ENCODE measurements at places on chromosomes 12 and 14. TPM values are rescaled to one million over a fixed set of nuclear protein-coding genes. Genes with fewer than 3 reads are reported as not detected.
A peak's percentile ranks its signal among the peaks of the same experiment; 100 is the strongest.

DDX24 gene
- total RNA-seq = 178 TPM

POMT2 gene
- total RNA-seq = 9.7 TPM

NAV3 gene
- total RNA-seq = 5.1 TPM

WDHD1 gene
- total RNA-seq = 0.59 TPM

TAS2R20 gene
- 0.33 TPM for total RNA-seq

KLHL33 gene
- total RNA-seq = 0.44 TPM

PLBD1 gene
- total RNA-seq = 15.1 TPM

DNA sequence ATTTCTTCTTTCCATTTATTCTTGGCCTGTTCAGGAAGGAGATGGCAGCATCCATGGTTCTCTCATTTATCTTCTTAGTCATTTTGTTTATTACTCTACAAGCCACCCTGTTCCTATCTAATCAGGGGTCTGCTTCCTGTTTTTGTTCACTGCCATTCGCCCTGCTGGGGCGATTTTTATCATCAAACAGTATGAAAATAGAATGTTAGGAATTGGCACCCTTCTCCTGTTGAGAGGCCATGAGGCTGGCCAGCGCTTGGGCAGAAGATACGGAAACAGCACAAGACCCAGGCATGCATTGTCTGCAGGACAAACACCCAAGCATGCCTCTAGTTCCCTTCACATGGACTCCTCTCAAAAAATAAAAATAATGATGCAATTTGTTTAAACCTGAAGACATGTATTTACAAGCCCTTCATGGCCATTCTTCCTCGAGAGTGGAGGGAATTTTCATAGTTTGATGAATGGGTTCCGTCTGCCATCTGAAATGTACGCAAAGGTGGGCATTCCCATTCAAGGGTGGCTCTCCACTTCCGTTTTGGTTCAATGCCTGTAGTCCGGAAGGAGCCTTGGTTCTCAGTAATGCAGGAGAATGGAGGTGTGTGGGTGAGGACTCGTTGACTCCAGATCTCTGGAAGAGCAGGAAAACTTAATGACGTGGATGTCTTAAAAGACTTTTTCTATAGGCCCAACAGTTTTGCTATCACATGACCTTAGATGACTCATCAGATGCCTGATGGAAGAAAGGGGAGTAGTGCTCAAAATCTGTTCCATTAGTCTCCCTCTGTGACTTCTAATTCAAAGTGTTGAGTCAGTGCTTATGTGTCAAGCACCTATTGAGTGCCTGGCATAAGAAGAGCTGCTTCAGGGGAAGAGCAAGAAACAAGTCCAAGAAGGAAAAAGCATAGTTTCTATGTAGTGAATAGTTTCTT is 252.4 kb upstream of the TBX3 start:
- DNase-seq = no peak

- no peak for DNase-seq
These were observed 7.2 kb upstream of the SH2B3 start for GRCh38 chr12:111398530-111398929.

GRCh38 chr14:75162631-75163030 is 13.8 kb downstream of the TMED10 start:
- DNase-seq = no peak

- no peak for DNase-seq
These were observed 199.3 kb downstream of the ALG10B start for GRCh38 chr12:38515912-38516311.

- no peak for DNase-seq
These were observed 50.5 kb upstream of the PWP1 start for GRCh38 chr12:107635139-107635538.

GRCh38 chr12:121297435-121297991 is 1.0 kb upstream of the CAMKK2 start:
- DNase-seq = no peak

DNA sequence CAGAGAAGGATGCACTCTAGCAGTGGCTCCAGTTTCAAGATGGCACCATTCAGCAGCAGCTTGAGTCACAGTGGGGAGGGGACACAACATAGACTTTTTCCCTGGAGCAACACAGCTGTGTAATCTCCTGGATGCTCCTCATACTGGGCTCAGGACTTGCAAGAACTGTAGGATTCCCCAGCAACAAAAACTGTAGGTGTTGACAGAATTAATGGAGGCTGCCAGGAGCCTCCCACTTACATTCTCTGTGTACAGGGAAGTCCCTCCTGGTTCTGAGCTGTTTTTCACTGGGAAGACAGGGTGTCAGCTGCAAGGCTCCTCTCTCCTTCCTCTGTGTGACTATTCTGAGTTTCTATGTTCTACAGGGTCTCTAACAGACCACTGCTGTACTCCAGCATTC is 217.9 kb downstream of the KIF21A start:
- DNase-seq = no peak

DNA sequence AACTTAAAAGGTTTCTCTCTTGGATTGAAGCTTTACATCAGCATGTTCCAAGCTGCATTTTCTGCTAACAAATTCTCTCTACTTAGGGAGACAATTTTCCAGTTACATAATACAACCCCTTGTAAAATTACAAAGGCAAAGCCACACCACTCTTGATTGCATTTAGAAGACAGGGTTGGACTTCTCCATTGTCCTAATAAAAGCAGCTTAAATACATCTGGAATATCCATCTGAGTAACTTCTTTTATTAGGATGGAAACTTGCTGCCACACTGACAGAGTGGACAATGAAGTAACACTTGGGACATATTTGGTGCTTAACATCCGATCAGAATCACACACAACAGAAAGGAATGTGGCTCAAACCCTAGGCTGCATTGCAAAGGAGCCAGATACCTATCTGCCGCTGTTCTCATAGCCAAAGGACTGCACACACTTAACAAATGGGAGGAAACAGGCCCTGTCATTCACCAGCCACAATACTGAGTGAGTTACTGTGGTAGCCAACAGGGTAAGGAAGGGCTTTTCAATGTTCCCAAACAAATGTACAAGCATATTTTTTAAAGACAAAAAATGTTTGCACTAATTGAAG is 157.2 kb downstream of the PAX9 start:
- no peak for DNase-seq

DNA sequence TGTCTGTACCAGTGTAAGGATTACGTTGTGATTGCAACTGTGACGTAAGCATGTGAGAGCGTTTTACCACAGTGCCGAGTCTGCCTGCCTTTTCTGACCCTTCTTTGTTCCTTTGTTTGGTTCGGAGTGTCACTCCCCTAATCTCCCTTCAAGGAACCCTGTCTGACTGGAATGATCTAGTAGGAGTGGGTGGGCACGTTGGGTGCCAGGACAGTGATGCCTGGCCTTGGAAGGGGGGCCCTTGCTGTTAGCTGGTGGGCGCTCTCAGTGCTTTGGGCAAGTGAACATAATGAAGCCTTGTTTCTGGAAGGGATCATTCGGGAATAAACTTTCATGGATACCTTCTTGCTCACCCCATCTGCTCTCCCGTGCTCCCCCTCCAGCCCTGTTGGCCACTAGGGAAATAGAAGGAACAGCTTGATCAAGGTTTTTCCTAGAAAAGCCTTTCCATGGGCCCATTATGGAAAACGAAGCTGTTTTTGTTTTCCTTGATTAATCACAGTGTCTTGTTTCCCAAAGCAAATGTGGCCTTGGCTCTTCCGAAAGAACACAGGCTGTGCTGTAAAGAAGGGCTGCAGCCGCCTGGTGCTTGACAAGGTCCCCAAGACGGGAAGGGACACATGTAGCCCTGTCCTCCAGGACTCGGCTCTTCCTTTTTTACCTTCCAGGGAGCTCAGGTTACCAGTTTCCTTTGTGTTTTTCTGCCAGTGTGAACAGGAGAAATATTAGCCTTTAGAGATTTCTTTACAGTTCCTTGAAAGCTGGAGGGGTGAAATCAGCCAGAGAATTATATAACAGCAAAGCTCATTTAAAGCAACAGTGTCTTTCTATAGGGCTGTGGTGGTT is 215.5 kb downstream of the CRADD start:
- peak; percentile 49 for DNase-seq

- no peak for DNase-seq
These were observed 65.6 kb upstream of the ZDHHC17 start for GRCh38 chr12:76698316-76698715.

DNA sequence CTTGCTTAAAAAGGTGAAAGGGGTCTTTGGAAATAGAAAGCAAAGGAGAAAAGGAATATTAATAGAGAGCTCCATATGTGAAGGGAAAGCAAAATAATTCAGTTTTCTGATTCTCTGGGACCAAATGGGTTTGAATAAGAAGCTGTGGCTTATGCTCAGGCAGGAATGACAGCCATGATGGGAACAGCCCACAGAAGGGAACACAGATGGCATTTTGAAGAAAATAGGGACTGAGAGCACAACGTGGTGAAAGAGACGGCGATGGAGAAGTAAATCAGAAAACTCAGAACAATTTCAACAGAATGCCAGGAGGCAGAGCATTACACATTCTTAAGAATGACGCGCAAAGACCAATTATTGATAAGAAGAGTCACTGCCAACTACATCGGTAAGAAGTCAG is 102.8 kb downstream of the STXBP6 start:
- no peak for DNase-seq

DNA sequence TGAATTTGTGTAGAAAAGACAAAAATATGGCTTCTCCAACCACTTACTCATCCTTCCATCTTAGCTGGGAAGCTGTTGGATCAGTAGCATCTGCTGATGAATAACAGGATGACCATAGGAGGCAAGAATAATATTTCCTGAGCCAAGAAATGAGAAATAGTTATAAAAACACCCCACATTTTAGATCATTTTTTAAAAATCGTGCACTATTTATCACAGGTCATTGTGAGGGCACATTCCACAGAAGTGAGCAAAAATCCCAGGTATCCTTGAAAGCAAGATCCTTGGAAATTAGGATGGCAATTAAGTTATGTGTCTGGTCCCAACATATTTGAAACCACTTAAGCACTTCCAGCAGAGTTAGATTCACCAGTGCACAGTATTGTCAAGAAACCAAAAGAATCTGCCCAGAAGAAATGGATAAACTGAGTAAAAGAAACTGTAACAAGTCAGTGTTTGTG is 8.4 kb downstream of the FAR2 start:
- DNase-seq = no peak

DNA sequence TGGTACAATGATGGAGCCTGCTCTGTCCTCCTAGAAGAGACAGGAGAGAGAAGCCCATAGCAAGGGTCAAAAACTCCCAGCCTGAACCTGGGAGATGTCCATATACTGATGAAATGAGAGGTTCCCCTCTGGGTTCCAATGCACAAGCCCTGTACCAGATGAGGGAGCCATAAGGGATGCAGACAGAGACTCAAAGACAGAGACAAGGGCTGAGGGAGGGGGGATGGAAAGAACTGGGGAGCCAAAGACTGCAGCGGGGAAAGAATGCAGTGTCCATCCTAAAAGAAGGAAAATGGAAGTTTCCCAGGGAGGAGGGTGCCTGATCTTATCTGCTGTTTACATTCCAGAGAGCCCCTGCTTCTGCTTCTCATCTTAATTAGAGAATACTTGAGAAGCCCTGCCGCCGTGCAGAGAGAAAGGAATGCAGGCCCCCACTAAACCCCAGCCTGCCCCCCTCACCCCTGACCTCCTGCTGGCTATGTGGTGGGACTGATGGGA is 27.7 kb downstream of the KRT18 start:
- no peak for DNase-seq

GRCh38 chr12:22733756-22734155 is 108.8 kb downstream of the ETNK1 start:
- DNase-seq = no peak

DNA sequence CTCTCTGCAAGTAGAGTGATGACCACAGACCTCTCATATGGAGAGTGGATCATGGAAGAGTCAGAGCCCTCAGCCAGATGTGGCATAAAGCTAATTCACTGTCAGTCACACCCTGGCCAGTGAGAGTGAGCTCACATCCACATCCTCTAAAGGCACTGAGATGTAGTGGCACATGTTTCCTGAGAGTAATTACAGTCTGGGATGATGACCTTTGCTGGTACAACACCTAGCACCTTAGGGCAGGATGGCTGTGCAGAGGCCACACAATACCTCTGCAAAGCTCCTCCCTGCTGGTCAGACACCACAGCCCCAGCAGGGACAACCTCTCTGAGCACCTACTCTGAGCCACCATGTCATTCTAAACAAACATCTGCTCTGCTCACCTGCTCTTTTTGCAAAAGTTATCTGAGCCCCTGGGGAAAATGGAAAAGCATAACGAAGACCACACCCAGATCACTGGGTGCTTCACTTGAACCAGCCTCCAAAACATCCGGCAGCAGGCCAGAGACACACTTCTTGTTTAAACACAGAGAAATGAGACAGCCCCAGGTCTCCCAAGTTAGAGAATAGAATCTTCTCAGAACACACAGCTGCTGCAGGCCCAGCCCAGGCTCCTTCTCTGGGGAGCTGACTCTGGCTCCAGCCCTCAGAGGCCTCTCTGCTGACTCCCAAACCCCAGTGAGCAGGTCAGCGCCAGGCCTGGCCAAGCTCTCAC is 30.3 kb downstream of the PITPNM2 start:
- no peak for DNase-seq

Measured in right atrium auricular region (tissue), 2 donors.